ENCODE measurements at places on chromosomes 6 and 20.

GRCh38 chr20:63903796-63904561, 9.1 kb downstream of the DNAJC5 start:
- no peak for DNase-seq

GRCh38 chr6:169905041-169905807, 153.8 kb downstream of the ERMARD start:
- DNase-seq: no peak

GRCh38 chr20:51856432-51856831, 54.1 kb upstream of the SALL4 start:
- no peak for DNase-seq

GRCh38 chr6:119322715-119323350, 26.7 kb downstream of the MAN1A1 start:
- DNase-seq: no peak

DNA sequence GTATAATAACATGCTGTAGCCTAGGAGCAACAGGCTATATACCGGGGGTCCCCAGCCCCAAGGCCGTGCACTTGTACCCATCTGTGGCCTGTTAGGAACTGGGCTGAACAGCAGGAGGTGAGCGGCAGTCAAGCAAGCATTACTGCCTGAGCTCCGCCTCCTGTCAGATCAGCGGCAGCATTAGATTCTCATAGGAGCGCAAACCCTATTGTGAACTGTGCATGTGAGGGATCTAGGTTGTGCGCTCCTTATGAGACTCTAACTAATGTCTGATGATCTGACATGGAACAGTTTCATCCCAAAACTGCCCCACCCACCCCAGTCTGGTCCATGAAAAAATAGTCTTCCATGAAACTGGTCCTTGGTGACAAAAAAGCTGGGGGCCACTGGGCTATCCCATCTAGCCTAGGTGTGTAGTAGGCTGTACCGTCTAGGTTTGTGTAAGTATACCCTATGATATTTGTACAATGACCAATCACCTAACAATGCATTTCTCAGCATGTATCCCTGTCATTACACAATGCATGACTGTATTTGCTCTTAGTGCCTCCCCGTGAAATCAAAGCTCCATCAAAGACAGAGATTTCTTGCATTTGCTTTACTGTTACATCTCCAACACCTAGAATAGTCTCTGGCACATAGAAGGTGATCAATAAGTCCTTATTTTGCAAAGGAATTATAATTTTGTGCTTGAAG, 30.8 kb downstream of the NHSL1 start:
- no peak for DNase-seq

GRCh38 chr6:157908369-157909281, 73.0 kb upstream of the SYNJ2 start:
- no peak for DNase-seq

DNA sequence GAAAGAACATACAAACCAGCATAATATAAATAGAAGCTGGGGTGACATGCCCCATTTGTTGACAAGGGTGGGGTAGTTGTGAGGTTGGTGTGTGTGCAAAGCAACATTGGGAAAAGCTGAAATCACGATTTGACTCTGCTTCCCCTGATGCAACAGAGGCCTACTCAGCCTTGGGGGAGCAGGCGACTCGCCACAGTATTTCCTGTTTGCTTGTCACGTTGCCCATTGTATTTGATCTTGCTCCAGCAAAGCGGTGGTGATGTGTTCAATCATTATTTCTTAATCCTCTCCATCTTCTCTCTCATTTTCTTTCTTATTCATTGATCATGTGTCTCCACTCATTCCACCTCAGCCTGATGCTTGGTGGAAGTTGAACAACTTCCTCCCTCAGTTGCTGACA, 165.8 kb upstream of the CITED2 start:
- DNase-seq: no peak

- DNase-seq: no peak
Measured at GRCh38 chr6:13859871-13860555, 45.7 kb upstream of the MCUR1 start.

GRCh38 chr20:14918976-14919375, 581.6 kb upstream of the FLRT3 start:
- no peak for DNase-seq
